ENCODE measurements at places on chromosomes 1 and 21.

GRCh38 chr1:186819563-186819962 is 9.2 kb upstream of the PLA2G4A start:
- DNase-seq, result no peak

DNA sequence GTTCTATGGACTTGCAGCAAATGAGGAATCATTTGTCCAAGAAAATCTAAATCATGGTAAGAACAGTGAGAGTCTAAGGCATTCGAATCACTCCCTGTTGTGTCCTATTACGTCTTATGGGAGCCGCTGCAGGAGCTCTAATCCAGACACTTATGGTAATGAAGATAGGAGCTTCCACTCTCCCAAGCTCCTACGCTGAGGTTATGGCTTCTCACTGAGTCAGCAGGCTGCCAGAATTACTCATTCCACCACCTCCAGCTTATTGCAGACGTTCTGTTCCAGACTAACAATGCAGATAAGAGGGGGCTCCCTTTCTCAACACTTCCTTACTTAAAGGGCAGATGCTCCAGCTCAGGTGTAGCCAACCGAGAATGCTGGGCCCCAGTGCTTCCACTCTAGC is 212.6 kb downstream of the GREM2 start:
- DNase-seq, result peak; percentile 40

DNA sequence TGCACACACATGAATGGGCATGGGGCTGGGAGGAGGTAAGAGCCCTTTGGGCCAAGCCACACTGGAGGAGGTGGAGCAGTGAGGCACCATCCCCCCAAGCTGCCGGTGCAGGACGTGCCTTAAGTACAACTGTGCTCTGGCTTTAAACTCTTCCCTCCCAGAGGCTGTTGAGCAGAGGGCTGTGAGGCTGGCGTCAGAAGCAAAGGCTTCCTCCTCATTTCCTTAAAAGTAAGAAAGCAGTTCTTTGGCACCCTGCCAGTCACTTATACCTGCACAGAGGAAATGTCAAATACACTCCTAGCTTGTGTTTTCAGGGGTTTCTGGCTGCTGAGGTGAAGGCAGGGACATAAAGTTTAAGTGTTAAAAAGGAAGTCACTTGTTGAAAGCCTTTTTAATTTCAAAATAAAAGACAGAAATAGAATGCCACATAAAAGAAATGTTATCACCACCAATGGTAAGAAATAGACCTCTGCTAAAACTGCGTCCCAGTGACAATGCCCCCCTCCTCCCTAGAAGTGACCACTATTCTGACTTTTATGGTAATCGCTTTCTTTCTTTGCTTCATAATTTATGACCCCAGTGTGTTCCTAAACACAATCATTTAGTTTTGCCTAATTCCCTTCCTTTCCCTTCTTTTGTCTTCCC is 33.0 kb downstream of the LAMC2 start:
- DNase-seq, result peak; percentile 57

DNA sequence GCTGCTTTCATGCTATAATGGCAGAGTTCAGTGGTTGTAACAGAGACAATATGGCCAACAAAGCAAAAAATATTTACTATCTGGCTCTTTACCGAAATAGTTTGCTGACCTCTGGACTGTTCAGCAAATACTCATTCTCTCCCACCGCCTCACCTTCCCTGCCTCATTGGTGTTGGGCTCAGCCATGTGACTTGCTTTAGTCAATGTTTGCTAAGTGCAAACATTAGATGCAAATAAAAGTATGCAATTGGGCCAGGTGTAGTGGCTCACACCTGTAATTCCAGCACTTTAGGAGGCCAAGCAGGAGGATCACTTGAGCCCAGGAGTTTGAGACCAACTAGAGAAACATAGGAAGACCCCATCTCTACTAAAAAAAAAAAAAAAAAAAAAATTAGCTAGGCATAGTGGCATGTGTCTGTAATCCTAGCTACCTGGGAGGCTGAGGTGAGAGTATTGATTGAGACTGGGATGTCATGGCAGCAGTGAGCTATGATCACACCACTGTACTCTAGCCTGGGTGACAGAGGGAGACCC is 55.1 kb downstream of the RPL5 start:
- no peak for DNase-seq

- DNase-seq, result no peak
These were observed 87.4 kb downstream of the GPR52 start for GRCh38 chr1:174535207-174535606.

- no peak for DNase-seq
These were observed 308.3 kb upstream of the USP25 start for GRCh38 chr21:15421441-15421881.

DNA sequence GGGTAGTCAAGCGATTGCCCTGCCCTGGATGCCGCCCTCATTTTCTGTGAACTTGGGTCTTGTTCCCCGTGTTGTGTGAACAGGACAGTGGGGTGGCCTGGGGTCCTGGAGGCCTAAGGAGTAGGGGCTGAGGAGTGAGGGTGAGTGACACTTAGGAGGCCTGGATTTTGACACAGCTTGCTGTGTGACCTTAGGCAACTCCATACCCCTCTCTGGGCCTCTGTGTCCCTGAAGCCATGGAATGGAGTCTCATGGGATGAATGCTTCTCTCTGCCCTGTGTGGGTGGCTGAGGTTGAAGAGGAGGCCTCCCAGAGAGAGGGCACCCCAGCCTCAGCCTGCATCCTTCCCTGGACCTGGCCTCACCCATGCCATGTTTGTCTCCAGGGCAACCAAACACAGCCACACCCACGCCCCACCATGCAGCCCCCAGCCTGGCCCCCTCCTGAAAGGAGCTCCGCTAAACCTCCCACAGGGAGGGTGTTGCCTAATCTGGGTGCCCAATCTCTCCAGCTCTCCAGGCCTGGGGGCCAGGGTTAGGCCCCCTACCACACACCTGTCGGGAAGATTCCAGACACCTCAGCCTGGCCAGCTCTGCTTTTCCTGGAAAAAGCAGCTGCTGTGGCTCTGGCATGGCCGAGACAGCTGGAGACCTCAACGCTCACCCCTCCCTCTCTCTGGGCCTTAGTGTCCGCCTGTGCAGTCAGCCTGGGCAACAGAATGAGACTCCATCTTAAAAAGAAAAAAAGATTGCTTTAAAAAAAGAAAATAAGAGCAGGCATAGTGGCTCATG is 9.9 kb downstream of the MYOM3 start:
- DNase-seq, result no peak

DNA sequence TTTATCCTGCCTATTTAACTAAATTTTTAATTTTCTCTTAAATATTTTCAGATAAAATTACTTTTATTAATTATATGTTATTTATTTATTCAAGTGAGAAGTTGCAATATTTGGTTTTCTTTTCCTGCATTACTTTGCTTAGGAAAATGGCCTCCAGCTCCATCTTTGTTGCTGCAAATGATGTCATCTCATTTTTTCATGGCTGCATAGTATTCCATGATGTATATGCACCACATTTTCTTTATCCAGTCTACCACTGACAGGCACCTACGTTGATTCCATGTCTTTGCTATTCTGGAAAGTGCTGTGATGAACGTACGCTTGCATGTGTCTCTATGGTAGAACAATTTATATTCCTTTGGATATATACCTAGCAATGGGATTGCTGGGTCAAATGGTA is 186.9 kb upstream of the LYPLAL1 start:
- DNase-seq, result no peak

DNA sequence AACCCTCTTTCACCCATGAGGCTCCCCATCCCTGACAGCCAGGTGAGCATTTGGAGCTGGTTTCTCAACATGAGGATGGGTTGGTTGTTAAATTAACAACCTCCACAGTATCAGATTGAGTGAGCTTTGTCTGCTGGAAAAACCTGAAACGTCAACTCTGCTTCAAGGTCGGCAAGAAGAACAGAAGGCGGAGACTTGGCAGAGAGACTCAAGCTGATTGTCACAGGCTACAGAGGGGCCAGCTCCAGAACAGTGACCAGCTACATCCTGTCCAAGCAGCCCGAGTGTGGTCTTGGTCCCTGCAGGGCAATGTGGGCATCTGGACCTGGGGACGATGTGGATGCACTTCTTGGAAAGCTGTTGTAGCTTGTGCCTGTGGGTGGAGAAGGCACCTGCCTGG is 36.6 kb upstream of the TMEM51 start:
- DNase-seq, result no peak

- peak; percentile 12 for DNase-seq
These were observed 18.7 kb downstream of the TMEM53 start for GRCh38 chr1:44655609-44656008.

- no peak for DNase-seq
These were observed 69.1 kb upstream of the C1orf105 start for GRCh38 chr1:172351346-172351745.

- DNase-seq, result no peak
These were observed 7.5 kb upstream of the PLCH2 start for GRCh38 chr1:2468540-2468939.

DNA sequence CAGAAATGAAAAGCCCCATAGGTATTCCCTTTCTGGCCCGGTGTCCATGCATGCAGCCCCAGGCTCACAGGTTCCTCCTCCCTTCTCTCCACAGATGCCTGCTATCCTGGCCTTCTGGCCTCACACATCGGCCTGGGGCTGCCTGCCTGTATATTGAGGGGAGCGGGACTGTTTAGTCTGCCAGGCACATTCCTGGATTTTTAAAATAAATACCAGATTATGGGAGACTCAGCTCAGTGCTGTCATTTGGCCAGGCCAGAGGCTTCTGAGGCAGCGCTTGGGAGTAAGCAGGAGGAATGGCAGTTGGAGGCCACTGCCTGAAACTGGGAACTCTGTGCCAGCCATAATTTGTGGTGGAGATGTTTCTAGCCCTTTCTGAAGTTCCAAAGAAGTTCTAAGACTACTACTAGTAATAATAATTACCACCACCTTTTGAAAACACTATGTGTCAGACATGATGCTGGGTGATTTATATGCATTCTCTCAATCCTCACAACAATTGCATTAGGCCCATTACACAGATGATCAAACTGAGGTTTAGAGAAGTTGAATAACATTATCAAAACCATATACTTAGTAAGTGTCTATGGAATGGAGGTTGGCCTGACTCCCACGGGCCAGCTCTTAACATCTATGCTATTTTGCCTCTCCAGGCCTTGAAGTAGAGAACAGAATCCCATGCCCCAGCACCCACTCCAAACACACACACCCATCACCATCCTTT is 107.6 kb downstream of the PLXNA2 start:
- DNase-seq, result no peak

Measured in lung microvascular endothelial cell (primary cell).